ENCODE measurements at places on chromosomes 11 and 22. TPM values are rescaled to one million over a fixed set of nuclear protein-coding genes. Genes with fewer than 3 reads are reported as not detected.

FIBIN gene
- not detected for total RNA-seq

TP53AIP1 gene
- total RNA-seq, result 0.20 TPM

GRCh38 chr22:32407936-32408335 is 4.1 kb downstream of the RTCB start:
- DNase-seq, result no peak

DNA sequence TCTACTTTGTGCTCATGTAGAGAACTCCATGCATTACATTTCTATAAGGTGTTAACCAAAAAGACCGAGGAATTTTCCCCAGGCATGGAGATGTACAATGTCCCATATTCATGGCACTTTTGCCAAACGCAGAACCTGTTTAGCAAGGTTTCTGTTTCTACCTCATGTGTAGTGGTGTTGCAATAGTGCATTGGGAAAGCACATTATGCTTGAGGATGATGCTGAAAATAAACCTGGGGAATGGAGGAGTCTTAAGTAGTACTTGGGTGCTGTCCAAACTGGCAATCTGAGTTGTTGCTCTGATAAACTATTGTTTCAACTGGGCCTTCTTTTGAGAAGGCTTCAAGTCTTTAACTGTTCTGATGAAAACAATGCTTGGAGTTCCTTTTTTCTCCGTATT is 11.5 kb upstream of the MUC15 start:
- peak; percentile 95 for DNase-seq

GRCh38 chr11:45053736-45054446 is 92.5 kb upstream of the PRDM11 start:
- no peak for DNase-seq
